NCI-H2171 treated with DMSO at 0.1 percent for 48 hours (cell line): ENCODE measurements at places on chromosomes 12 and 14.

- no peak for DNase-seq
Measured at GRCh38 chr12:98595243-98595988, 1.9 kb downstream of the SLC25A3 start.

- DNase-seq = peak; percentile 46
Measured at GRCh38 chr12:26226629-26227360, 31.4 kb downstream of the SSPN start.

- DNase-seq = no peak
Measured at GRCh38 chr14:99040052-99040451, 231.9 kb downstream of the BCL11B start.

DNA sequence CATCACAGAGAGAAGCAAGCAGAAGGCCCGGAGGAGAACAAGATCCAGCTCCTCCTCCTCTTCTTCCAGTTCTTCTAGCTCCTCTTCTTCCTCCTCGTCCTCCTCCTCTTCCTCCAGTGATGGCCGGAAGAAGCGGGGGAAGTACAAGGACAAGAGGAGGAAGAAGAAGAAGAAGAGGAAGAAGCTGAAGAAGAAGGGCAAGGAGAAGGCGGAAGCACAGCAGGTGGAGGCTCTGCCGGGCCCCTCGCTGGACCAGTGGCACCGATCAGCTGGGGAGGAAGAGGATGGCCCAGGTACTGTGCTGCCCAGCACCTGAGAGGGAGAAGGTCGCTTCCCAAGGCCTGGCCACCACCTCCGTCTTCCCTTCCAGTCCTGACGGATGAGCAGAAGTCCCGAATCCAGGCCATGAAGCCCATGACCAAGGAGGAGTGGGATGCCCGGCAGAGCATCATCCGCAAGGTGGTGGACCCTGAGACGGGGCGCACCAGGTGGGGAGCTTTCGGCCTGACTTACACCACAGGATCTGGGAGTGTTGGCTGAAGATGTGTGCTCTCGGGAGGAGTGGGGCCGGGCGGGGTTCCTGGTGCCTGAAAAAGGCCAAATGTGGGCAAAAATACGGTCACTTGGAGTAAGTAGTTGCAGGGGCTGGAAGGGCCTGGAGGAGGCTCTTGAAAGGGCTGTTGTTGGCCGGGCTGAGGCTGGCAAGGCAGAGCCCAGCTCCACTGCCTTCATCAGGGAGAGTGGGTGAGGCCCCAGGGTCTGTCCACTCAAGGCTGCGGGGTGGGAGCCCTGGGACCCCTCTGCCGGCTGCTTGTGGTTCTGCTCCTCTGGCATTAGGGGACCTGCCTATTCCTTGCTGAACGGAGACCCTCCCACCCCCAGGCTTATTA lies 1.4 kb downstream of the ARL6IP4 start:
- DNase-seq = no peak

- peak; percentile 97 for DNase-seq
Measured at GRCh38 chr14:50335989-50336824, 24.1 kb downstream of the DMAC2L start.

DNA sequence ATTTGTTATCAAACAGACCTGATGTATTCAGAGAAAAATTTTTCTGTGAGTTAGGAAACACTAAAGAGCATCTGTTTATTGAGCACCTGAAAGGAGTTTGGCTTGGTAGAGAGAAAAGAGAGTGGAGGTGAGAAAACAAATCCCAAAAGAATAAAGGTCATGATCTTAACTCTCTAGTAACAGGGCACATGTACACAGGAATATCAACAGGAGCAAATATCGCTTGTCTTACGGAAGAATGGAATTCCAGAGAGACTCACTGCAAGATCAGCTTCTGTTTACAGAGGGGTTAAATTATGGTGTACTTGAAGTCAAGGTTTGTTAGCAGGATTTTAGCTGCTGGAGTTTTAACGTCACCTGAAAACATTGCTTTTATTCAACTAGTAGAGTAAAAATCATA lies 78.8 kb downstream of the SPPL3 start:
- no peak for DNase-seq

DNA sequence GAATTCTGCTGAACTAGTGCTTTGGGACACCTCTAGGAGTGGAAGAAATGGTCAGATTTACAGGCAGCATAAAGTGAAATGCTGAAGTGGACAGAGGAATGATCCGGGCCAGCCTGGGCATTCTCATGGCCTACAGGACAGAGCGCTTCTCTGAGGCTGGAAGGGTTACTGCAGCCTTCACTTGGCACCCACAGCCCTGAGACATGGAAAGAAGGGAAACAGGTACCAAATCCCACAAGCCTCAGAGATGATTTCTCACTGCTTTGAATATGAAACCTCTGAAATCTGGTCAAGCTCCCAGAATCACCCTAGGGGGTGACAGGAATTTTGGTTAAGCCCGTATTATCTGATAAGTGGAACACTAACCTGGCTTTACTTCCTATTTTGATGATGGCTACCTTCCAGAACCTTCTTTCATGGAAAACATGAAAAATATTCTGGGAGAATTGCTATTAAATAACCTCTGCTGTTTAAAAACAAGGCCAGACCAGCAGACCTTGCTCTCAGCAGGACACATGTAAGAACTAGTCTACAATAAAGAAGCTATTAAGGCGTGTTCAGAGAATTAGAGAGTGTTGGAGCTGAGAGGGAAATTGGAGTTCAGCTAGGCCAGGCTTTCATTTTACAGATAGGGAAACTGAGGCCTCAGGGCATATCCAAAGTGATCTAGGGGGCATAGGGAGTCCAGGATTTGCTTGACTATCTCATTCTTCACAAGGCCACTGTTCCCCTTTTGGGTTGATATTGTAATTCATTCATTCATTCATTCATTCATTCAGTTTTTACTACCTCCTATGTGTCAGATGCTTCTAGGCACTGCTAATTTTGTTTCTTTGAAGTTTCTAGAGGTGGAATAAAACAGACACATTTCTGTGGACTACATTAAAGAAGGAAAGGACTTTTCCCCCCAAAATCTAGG lies 281.5 kb downstream of the ZFP36L1 start:
- no peak for DNase-seq

DNA sequence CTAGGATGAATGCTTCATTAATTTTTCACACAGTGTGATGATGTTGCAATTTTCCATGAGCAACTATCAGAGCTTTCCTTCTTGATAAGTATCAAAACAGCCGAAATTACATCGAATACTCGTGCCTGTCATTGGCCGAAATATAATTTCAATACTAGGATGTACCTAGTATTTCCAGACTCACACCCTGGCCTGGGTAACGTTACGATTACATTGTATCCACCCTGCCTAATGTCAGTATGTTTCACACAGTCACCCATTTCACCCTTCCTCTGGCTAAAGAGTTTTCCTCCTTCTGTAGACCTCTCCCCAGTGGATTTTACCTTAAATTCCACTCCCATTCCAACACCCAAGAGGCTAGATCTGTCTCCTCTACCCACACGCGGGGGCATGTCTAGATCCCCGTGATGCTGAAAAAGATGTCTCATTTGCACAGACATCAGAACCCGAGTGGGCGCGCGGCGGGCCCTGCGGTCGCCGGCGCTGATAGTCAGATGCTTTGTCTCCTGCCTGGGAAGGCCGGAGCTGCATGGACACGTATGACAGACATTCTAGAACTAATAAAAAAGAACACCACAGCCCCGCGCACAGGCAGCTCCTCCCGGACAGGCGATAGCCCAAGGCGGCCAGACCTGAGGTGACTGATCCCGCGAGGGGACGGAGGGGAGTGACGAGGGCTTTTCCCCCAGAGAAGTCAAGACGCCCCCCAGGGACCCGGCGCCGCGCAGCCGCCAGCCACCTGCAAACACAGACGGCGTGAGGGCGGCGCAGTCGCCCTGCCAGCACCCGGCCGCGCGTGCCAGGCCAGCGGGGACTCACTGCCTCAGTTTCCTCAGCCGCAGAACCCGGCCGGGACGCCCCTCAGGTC lies 723 bp downstream of the KIF21A start:
- DNase-seq = peak; percentile 68

DNA sequence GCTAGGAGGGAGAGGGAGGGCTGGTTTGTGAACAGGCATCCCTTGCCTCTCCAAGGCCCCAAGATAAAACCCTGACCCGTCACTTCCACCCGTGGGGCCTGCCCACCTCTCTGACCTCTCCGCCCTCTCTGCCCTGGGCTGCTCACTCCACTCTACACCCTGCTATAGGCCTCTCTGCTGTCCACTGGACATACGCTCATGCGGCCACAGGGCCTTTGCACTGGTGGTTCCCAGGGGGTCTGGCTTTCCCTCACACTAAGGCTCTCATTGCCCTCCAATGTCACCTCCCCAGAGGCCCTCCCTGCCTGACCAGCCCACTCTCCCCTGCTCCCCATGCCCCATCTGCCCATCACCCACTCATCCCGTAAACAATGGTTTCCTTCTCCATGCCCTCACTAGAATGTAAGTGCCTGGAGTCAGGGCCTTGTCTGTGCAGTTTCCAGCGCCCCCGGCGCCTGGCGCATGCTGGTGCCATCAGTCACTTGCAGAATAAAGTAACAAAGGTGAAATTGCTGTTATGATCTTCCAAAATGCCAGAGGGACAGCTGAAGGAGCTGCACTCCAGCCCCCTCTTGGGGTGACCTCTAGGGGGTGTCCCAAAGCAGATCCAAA lies 73.6 kb downstream of the RFLNA start:
- no peak for DNase-seq
